ENCODE measurements at places on chromosomes 2 and 18.

DNA sequence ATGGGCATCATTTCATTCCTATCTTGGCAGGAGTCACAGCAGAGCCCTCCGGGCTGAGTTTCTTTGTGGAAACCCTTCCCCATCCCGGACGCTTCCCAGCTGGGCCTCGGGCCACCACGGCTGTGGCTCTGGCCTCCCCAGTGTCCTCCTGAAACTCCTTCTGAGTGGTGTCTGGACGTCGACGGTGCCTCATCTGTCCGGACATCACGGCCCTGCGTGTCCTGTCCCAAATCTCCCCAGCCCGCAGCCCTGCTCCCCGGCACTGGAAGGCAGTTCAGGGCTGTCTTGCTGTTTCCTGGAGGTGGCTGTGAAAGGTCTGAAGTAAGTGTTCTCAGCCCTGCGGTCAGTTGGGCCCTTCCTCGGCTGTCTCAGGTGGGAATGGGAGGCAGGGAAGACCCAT lies 99.8 kb upstream of the TMEM18 start:
- DNase-seq: no peak

DNA sequence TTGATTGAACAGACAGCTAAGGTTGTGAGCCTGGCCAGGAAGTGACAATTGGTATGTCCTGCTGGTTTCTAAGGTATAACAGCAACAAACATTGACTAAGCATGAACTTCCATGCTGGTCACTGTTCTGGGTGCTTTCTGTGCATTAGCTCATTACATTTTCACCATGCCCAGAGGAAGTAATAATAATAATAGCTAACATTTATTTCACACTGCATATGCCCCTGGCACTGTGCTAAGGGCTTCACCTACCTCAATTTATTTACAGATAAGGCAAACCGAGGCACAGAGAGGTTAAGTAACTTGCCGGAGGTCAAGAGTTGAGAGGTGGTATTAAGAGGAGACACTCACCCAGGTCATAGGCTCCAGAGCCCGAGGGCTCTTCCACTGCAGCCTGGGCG lies 113.6 kb downstream of the PDCL3 start:
- no peak for DNase-seq

DNA sequence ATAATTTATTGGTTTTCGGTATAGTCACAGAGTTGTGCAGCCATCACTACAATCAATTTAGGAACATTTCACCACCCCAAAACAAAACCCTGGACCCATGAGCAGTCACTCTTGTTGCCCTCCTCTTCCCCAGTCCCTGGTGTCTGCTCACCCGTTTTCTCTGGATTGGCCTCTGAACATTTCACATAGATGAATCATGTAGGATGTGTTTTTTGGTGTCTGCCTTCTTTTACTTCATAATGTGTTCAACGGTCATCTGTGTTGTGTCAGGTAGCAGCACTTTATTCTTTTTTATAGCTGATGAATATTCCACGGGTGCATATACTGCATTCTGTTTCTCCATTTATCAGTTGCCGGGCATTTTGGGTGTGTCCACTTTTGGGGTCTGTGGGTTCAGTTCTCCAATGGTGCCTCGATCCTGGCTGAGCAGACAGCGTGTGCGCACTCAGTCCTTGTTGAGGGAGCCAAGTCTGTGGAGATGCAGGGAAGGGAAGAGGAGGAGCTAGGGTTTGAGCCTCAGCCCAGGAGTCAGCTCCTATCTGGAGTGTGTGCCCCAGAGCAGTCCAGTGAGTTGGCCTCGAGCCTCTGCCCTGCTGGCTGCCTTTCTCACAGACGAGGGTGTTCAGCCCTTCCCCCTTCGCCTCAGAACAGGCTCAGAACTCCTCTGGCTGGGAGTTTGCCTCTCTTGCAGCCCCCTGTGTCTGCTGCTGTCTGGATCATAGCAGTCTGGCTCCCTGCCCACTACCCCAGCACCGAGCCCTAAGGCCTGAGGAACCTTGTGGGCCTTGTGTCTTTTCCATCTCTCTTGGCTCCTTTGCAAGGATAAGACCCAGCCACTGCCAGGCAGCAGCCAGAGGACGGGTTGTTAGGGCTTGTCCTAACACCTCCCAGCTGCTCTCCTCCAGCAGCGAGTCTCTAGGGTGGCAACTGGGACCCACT lies 18.0 kb downstream of the C2orf74 start:
- DNase-seq: no peak

GRCh38 chr2:108855194-108855593 lies 68.6 kb downstream of the CCDC138 start:
- no peak for DNase-seq

- no peak for DNase-seq
Measured at GRCh38 chr2:151851761-151852160, 23.5 kb upstream of the ARL5A start.

DNA sequence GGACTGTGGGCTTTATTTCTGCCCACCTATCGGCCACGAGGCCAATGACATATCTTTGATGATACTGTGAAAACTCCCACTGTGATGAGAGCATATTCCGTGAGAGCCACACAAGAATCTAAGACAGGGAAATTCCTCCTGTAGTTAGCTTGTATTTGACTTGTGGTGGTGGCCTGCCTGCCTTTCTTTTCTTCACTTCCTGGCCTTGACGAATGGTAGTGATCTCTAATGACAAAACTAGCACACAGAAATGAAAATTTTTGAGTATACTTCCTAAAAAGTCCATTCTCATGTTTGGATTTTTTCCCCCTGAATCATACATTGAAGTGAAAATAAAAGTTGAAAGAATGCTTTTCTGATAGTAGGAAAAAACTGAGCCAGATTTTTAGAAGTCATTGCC lies 94.4 kb downstream of the MGAT5 start:
- DNase-seq: no peak

DNA sequence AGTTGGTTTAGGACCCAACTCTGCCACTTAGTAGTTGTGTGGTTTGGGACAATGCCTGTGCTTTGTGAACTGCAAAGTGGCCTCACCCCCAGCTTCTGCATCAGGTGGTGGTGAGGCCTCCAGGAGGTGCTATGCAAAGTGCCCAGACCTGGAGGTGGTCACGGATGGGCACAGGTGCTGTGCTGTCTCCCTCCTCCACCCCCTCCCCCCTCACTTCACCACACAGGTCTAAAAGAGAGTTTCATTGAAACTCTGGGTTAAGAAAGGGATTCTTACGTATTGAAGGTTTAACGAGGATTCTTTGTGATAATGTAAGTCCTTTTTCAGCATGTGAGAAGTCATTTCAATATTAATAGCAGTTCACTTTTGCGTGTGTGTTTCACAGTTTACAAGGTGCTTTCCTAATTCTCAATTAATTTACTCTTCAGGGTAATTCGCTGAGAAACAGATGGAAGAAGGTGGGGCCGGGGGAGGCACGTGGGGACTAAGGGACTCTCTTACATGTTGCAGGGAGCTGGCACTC lies 369.9 kb downstream of the LPIN1 start:
- DNase-seq: no peak

GRCh38 chr2:128395640-128396499 lies 77.2 kb upstream of the HS6ST1 start:
- no peak for DNase-seq

DNA sequence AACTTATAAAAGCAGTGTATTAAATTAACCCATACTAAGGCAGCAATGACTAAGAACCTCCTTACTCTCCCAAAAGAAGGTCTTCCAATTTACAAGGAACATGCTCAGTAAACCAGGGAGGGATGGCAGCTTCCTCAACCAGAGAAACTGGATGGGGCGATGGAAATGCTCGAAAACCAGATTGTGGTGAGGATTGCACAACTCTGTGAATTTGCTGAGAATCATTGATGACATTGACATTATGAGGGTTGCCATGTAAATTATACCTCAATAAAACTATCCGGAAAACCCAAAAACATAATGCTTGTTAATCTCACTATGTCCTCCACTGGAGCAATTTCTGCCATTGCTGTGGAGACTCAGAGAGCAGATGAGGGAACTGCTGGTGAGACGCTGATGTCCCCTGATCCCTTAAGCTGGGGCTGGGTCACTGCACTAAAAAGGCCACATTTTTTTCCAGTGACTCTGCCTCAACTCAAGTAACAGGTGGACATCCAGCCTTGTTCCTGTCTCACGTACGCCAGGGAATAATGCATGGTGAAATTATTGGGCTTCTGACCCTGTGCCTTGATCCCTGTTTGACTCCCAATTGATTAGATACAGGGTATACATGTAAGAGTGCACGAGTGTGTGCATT lies 288.3 kb downstream of the CYP26B1 start:
- no peak for DNase-seq

- no peak for DNase-seq
Measured at GRCh38 chr18:58727776-58728500, 56.7 kb downstream of the MALT1 start.

- DNase-seq: no peak
Measured at GRCh38 chr2:189441709-189442074, 418 bp downstream of the WDR75 start.

DNA sequence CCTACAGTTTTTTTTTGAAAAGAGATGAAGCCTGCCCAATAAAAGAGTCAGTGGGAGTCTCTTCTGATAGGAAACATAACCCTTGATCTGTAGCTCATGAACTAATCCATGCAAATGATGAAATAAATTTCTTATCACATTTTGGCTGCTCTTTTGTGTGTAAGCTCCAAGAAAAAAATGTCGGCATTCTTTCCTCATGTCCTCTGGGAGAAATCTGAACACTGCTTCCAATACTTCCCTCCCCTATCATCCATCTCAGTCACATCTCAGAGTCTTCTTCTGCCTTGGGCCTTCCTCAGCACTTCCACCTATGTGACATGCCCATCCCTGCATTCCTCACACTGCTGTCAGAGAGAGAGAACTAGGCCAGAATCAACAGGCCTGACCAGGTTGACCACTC lies 395.7 kb upstream of the ST6GAL2 start:
- DNase-seq: no peak

GRCh38 chr2:238382381-238382781 lies 44.3 kb upstream of the ASB1 start:
- DNase-seq: no peak

GRCh38 chr2:43524177-43524965 lies 71.5 kb downstream of the THADA start:
- no peak for DNase-seq

GRCh38 chr2:5227062-5227699 lies 465.0 kb upstream of the SOX11 start:
- DNase-seq: no peak

DNA sequence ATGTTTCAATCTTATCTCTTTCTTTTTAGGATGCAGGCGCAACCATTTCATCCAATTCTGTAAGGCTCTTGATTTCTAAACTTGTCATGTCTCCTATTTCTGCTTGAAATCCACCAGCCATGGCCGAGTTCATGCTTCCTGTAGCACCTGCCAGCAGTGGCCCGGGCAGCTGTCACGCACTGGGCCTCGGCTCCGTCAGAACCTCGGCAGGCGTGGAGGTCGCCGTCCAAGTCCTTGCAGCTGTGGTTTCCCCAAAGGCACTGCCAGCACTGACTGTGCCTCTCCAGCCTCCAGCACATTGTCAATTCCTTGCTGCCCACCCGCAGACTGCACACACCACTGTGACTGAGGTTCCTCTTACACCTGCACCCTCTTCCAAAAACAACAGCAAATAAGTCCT lies 188.7 kb upstream of the SALL3 start:
- no peak for DNase-seq

- DNase-seq: no peak
Measured at GRCh38 chr18:70165936-70166335, 39.6 kb downstream of the RTTN start.

GRCh38 chr18:48402953-48403352 lies 6.2 kb downstream of the ZBTB7C start:
- DNase-seq: no peak

GRCh38 chr2:22499082-22499839 lies 885.7 kb upstream of the KLHL29 start:
- DNase-seq: no peak

DNA sequence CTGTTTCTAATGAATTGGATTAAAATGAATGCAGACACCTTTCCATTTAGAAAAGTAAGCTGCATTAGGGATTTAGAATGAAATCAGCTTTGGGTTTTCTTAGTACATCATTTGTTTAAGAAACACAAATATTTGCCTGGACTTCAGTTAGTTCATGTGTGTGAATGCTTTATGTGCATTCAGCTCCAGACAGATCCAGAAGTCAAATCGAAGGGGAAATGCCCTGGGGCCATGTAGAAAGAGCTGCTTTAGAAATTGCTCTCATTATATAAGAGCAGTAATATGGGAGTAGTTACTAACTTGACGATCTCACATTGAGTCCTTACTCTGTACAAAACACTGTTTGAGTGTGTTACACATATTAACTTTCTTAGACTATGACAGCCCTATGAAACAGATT lies 88.0 kb upstream of the TTC39C start:
- DNase-seq: no peak

GRCh38 chr2:113963965-113964364 lies 74.1 kb downstream of the ACTR3 start:
- DNase-seq: no peak

DNA sequence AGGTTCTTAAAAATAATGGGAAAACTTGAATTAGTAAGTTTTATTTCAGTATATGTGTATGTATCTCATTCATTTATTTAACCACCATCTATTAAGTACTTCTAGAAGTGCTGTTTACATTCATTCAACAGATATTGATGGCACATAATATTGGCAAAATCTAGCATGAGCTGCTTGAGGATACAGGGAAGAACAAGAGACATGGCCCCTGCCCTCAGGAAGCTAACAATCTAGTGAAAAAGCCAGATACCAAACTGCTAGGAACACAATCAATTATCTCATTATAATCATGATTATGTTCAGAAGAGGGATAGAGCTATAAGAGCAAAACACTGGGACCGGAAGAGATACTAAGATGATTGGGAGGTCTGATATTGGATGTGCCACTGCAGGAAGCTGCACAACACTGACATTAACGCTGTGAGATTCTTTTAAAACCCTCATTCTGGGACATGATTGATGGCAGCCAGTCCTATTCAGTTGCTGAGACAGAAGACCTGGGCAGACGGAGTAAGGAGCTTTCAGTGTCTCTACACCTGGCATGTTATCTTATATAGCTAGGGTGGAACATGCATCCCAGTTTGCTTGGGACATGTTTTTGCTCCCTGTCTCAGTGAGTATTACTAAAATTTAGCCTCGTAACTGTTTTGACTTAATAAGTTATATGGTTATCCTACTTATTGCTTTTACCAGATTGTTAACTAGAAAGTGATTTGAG lies 314.1 kb downstream of the STK39 start:
- DNase-seq: no peak

DNA sequence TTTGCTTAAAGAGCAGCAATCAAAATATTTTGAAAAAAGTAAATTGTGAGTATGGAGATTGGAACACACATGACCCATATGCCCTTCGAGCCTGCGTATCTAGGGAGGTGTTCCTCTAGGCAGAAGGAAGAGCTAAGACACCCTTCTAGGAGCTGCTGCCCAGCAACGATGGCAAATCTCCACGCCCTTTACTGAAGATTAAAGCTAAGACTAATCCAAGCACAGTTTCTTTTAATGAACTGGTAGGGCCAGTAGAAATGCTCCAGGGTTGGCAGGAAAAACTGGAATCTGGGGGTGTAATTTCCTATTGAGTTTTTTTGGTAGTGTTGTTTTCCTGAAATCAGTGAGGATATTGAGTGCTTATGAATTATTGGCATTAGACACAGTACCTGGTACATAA lies 712 bp upstream of the SERPINB13 start:
- DNase-seq: no peak

Data from activated naive CD4-positive, alpha-beta T cell treated with anti-CD3 and anti-CD28 coated beads, Interleukin-2, amount 50 U/mL, for 16 hours (primary cell).